ENCODE measurements at places on chromosomes 7 and 10.

DNA sequence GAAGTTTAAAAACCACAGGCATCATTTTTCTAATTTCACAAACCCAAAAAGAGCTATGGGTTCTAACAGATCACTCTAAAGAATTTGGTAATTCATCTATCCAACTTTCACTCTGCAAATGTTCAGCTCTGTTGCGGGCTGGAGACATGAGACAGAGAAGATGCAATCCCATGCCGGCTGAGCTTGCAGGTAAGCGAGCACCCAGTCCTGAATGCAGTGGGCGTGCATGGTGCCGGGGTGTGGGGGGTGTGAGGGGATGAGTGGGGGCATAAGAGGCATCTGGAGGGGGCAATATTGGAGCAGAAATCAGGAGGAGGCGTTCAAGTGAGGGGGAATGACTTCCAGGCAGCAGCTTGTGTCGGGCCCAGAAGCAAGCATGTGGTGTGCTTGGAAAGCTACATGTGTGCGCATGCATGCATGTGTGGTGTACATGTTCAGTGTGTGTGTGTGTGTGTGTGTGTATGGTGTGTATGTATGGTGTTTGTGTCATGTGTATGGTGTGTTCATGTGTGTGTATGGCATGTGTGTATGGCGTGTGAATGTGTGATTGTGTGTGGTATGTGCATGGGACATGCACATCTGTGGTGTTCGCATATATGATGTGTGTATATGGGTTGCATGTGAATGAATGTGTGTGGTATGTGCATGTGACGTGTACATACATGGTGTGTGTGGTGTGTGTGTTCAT is 172.9 kb downstream of the PRKCQ start:
- DNase-seq = no peak

- DNase-seq = no peak
Measured at GRCh38 chr10:130808686-130809085, 502.8 kb downstream of the TCERG1L start.

DNA sequence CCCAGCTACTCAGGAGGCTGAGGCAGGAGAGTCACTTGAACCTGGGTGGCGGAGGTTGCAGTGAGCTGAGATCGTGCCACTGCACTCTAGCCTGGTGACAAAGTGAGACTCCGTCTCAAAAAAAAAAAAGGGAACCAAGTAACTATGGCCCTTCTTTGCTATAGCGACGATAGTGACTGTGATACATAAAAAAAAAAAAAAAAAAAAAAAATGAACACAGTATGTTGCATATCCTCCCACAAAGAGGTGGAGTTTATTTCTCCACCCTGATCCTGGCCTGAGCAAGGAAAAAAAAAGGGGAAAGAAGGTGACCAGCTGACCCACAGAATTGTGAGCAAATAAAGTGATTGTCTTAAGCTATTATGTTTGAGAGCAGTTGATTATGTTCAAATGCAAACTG is 42.3 kb upstream of the STEAP1B start:
- no peak for DNase-seq

- DNase-seq = no peak
Measured at GRCh38 chr10:77177589-77177988, 460.0 kb downstream of the KCNMA1 start.

DNA sequence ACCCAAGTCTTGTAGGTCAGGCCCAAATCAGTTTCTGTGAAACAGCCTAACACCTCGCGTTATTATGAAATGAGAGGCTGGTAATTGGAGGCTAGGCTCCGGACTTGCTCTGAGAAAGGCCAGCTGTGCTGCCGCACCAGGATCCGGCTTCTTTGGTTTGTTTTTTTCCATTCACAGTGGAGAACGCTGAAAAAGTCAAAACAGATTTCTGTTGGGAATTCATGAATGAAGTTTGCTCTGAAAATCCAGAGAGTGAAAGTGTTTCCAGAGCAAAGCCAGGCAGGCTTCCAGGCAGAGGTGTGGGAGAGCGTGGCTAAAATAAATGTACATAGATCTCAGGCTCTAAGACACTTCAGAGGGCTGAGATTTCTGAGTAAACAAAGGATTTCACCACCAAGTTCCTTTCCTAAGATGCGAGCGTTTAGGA is 240.1 kb downstream of the TRIL start:
- no peak for DNase-seq

DNA sequence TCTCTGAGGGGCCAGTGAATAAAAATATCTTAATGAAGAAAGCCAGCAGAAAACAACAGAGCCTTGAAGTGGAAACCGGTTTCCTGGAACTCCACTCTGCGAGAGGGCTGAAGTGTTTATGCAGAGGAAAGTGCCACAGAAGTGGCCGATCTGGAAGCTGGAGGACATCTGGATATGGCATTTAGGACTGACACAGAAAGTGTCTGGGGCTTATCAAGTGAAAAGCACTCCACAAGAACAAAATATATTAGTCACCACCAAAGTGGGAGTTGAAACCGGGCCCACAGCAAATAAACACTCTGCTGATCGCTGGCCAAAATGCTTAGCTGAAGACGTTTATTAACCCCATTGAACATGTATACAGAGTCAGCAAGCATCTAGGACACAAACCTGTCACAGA is 7.8 kb downstream of the NOD1 start:
- DNase-seq = no peak

- DNase-seq = no peak
Measured at GRCh38 chr7:50564640-50565558, at the start of gene DDC. Gene DDC (minus strand): TSS chr7:50565405. CDS start chr7:50544085, 21,320 bp downstream.

- DNase-seq = no peak
Measured at GRCh38 chr7:90326500-90326899, 5.4 kb upstream of the FAM237B start.

- no peak for DNase-seq
Measured at GRCh38 chr10:603745-604144, 85.7 kb downstream of the DIP2C start.

- DNase-seq = no peak
Measured at GRCh38 chr10:132189016-132189415, 2.3 kb downstream of the DPYSL4 start.

DNA sequence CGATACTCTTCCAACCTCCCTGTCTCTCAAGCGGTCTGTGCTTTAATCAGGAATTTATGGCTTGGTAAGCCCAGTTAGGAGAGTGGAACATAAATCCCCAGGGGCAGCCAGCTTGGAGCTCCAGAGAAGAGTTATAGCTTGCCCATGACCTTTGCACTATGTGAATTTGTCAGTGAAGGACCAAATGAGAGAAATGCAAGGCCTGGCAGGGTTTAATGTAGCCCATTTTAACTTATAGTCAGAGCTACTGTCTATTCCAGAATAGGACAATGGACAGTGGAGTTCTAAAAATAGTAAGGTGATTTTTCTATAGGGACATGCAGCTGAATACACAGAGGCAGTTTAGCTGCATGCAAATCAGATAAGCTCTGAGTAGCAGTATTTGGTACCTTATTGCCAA is 142.6 kb upstream of the CAV2 start:
- DNase-seq = no peak

DNA sequence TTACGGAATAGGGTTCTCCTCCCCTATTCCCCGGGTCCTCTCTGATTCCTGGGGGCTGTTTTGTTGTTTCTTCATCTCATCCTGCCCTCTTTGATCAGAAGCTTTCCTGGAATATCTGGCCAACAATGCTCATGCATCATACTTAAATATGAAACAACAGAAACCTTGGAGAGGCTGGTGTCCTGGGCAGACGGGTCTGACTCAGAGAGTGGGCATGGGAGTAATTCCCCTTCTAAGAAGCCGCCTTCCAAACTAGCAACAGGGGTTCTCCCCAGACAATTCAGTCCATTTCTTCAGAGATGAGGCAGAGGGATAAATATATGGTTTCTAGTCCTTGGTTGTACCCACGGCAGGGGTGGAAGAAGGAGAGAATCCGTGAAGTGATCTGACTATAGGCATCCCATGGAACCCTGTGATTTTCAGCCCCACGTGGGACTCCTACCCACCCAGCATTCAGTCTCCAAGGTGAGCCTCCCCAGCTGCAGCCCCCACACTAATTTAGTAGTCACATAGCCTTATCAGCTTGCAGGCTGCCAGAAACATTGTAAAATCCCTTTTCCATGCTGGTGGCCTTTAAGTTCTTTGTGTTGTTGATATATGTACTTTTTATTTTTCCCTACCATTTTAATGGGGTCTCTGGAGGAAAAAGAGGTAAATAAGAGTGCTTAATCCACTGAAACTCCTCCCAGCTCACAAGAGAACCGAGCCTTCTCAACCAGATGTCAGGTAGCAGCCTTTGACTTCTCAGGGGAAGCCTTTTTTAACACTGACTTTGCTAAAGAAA is 119.2 kb downstream of the SFMBT2 start:
- DNase-seq = no peak

- DNase-seq = no peak
Measured at GRCh38 chr10:7485244-7485556, 74.4 kb upstream of the SFMBT2 start.

- DNase-seq = no peak
Measured at GRCh38 chr10:91672021-91672608, 39.2 kb upstream of the PPP1R3C start.

GRCh38 chr7:89507034-89507433 is 647.2 kb upstream of the STEAP1 start:
- DNase-seq = no peak

DNA sequence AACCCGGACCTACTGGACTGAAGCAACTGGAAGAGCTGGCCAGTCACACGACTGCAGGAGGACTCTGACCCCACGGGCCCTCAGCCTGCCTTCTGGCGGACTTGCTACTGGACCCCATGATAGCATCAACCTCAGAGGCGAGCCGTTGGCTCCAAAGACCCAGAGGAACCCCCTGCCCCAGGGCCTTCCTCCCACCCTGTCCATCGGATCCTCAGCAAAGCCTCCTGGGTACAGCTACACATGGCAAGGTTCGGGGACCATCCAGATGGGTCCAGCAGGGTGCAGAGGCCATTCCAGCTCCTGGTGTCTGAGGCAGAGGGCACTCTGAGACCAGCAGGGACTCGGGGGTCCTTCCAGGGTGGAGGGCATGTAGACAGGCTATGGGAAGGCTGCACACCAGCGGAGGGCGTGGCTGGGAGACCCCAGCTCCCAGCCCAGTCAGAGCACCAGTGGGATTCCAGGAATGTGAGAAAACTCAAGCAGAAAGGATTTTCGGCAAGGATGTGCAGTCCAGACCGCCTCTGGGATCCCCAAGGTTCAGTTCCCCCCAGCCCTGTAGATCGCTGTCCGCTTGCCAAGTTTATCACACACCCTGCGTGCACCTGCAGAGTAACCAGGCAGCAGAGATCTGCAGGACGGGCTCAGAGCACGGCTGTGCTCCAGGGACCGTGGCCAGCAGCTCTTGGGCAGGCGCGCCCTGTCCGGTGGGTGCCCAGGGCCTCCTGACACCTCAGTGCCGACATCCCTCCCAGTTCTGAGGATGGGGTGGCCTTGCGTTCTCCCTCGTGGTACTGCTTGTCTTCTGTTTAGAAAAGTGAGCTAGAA is 89.8 kb upstream of the PPP2R2D start:
- no peak for DNase-seq

GRCh38 chr7:36851382-36851781 is 127.1 kb upstream of the AOAH start:
- no peak for DNase-seq

- DNase-seq = no peak
Measured at GRCh38 chr7:110347081-110347480, 743.8 kb upstream of the LRRN3 start.

GRCh38 chr10:13669182-13669855 is 82.6 kb downstream of the PRPF18 start:
- DNase-seq = no peak

- DNase-seq = no peak
Measured at GRCh38 chr10:131266936-131267813, 44.3 kb downstream of the TCERG1L start.

DNA sequence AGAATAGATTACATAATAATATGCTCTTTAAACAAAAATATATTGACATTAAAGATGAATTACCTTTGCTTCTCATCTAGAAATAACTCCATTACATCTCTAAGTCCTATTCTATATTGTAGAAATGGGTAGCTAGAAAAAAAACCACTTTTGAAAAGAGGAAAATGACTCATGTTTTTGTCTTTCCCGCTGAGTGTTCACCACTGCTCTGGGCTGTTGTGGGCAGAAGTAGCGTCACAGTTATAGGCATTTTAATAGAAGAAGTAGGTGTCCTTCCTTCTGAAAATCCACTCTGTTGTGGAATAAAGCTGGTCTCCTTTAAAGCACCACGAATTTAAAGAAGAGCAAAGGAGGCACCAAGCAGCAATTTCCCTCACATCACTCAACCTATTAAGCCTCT is 117.6 kb upstream of the NFE2L3 start:
- no peak for DNase-seq

DNA sequence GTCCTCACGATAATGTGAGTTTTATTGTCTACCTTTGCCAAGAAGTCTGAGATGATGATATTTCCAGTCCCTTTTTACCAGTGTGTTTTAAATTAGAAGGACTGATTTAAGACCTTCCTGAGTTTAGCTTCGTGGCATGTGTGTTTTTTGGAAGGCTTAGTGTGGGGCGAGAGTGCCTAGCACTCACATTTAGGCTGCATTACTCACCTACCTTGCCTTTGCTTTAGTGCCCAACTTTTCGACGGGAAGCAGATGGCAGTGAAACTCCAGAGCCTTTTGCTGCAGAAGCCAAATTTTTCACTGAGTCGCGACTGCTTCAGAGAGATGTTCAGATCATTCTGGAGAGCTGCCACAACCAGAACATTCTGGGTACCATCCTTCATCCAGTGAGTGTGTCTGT is 50.9 kb downstream of the SND1 start:
- DNase-seq = no peak

DNA sequence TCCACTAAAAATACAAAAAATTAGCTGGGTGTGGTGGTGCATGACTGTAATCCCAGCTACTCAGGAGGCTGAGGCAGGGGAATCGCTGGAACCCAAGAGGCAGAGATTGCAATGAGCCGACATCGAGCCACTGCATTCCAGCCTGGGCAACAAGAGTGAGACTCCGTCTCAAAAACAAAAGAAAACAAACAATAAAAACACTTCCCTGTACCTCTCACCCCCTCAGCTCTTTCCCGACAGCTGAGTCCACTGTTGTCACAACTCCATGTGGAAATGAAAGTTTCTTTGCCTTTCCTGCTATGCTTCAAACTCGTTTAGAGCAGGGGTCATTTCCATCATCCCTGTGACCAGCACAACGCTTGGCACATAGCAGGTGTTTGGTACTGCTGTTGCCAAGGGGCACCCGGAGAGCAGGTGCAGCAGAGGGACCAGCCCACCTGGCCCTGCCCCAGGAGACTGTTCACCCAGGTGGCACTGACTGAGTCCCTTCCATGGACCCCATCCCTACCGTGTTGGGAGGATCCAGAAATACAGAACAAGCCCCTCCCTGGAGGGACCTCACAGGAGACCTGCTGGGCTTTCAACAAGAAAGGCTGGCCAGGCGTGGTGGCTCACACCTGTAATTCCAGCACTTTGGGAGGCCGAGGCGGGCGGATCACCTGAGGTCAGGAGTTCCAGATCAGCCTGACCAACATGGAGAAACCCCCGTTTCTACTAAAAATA is 4.9 kb downstream of the TMEM130 start:
- no peak for DNase-seq

- DNase-seq = no peak
Measured at GRCh38 chr10:89342206-89342958, 14.6 kb downstream of the IFIT3 start.

Measured in stimulated activated CD4-positive, alpha-beta T cell treated with anti-CD3 and anti-CD28 coated beads, Interleukin-12 subunit alpha, Interleukin-12 subunit beta, amount 100 ng/mL, for 4 hours (primary cell).